ENCODE measurements at places on chromosomes 12 and 14. TPM values are rescaled to one million over a fixed set of nuclear protein-coding genes. Genes with fewer than 3 reads are reported as not detected.

GRCh38 chr12:89250213-89250612 is 102.1 kb downstream of the DUSP6 start:
- no peak for DNase-seq

GRCh38 chr14:81275305-81276072 is 54.7 kb upstream of the GTF2A1 start:
- DNase-seq: no peak

GRCh38 chr14:20757965-20758364 is 10.2 kb upstream of the EDDM3B start:
- DNase-seq: peak; percentile 5

SERPINA9 gene
- total RNA-seq: not detected

DNA sequence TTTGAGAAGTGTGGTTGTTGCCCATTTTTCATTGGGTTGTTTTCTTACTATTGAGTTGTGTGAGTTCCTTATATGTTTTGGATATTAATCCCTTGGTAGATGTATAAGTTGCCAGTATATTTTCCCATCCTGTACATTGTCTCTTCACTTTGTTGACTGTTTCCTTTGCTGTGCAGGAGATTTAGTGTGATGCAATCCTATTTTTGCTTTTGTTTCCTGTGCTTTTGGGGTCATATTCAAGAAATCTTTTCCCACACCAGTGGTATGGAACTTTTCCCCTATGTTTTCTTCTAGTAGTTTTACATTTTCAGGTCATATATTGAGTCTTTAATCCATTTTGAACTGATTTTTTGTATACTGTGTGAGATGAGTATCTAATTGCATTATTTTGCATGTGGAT is 92.8 kb downstream of the PTHLH start:
- no peak for DNase-seq

SDR9C7 gene
- not detected for total RNA-seq

GRCh38 chr12:95605875-95606274 is 54.6 kb upstream of the USP44 start:
- no peak for DNase-seq

DNA sequence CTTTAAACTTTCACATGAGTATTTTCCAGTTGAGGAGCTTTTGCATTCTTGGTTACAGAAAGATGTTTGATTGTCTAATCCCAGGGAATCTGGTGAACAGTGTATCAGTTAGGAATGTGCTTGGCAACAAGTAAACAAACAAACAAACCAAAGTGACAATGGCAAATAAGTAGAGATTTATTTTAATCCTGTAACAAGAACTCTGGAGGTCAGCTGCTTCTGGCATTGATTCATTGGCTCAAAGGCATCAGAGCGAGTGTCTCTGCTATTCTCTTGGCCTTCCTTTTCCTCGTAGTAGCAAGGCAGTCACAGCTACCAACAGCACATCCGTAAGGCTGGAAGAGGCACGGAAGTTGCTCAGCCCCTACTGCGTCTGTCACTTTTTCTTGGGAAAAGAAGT is 37.2 kb downstream of the CRADD start:
- DNase-seq: no peak

NPFF gene
- not detected for total RNA-seq

DNA sequence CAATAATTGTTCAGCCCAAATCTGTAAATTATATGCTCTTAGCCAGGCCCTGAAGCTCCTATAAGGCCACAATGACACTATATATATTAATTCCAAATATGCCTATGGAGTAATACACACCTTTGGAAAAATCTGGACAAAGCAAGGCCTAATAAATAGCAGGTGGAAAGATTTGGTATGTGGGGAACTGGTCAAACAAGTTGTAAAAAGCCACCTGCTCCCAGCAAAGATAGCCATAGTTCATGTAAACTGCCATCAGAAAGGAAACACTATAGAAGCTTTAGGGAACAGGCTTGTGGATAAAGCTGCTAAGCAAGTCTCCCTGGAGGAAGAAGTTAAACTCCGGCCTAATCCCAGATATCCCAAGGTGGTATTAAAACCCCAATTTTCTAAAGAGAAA is 29.7 kb downstream of the PRMT8 start:
- DNase-seq: no peak

GRCh38 chr12:14654416-14654815 is 42.0 kb downstream of the GUCY2C start:
- no peak for DNase-seq
